Activated CD4-positive, alpha-beta T cell treated with anti-CD3 and anti-CD28 coated beads for 4 hours (primary cell): ENCODE measurements at places on chromosomes 2 and 18.

DNA sequence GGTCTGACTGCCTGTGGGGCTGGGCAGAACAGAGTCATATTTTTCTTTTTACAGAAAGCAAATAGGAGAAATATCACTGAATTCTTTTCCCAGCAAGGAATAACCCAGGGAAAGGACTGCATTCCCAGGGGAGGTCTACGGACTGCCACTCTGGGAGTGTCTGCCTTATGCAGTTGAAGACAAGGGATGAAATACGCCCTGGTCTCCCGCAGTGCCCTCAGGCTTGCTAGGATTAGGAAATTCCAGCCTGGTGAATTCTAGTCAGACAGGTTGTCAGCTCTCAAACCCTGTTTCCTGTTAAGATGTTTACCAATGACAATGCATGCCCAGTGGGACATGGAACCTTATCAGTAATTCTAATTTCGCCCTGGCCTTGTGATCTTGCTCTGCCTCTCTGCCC is 30.3 kb upstream of the PDK1 start:
- no peak for DNase-seq

GRCh38 chr2:9967053-9967775 is 15.7 kb downstream of the GRHL1 start:
- no peak for DNase-seq

- DNase-seq = peak; percentile 81
These were observed 17.6 kb downstream of the WNT10A start for GRCh38 chr2:218898109-218898878.

DNA sequence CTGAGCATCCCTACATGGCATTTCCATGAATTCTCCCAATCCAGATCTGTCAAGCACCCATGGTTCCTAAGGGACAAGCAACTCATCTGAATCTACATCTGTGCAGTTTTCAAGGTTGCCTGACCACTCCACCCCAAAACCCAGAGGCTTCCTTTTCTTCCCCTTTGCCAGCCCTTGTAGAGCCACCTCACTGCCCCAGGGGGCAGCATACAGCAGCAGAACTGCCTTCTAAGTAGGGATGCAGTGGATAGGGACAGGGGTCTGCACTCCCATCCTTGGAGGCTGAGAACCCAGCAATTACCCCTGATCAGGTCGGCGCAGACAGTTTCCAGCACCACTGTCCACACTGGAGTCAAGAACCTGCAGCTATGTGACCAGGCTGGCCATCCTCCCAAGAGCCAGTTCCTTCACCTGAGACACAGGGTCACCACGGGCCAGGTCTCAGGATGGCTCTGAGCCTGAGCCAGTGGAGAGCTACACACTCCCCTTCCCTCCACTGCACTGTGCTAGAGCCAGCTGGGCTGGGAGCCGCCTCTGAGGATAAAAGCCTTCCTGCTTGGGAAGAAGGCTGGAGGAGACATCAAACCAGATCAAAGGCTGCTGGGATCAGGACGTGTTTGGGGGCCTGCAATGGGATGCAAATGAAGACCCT is 283.1 kb downstream of the CELF4 start:
- DNase-seq = no peak

- no peak for DNase-seq
These were observed 130.6 kb downstream of the USP34 start for GRCh38 chr2:61340242-61340641.

- DNase-seq = no peak
These were observed 54.5 kb upstream of the SPP2 start for GRCh38 chr2:233996000-233996399.

DNA sequence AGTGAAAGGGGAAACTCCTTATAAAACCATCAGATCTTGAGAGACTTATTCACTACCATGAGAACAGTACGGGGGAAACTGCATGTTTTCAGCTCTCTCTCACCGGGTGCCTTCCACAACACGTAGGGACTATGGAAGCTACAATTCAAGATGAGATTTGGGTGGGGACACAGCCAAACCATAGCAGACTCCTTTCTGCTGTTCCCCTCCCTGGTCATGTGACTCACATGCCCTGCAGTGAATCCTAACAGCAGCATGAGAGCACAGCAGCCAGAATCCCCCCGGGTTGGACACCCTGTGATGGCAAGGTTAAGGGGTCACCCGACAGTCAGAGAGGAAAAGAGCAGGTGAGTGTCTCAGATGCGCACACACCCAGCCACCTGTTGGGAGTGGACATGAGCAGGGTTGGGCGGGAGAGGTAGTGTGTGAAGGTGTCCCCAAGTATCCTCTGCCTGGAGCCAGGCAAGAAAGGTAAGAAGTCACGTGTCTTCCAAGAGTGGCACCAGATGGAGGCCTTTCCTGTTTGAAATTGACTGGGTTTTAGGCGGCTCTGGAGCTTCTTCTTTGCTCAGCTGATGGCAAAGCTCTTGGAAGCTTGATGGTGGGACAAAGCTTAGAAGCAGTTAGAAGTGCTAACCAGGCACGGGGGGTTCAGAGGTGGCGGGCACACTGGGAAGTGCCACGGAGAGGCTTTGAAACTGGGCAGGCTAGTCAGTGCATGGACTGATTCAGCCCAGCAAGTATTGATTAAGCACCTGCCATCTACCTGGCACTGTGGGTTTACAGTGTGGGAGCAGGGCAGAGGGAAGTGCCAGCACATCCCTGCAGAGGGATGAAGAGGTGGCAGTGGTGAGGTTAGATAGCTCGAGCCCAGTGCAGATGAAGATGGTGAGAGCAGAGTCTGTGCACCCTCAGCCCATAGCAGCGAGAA is 68.7 kb downstream of the RHOB start:
- DNase-seq = no peak

- DNase-seq = no peak
These were observed 28.2 kb upstream of the ITGAV start for GRCh38 chr2:186561467-186562208.

- DNase-seq = no peak
These were observed 118.9 kb downstream of the ACAA2 start for GRCh38 chr18:49694402-49694801.

- DNase-seq = no peak
These were observed 357.9 kb downstream of the THSD7B start for GRCh38 chr2:137123226-137123625.

DNA sequence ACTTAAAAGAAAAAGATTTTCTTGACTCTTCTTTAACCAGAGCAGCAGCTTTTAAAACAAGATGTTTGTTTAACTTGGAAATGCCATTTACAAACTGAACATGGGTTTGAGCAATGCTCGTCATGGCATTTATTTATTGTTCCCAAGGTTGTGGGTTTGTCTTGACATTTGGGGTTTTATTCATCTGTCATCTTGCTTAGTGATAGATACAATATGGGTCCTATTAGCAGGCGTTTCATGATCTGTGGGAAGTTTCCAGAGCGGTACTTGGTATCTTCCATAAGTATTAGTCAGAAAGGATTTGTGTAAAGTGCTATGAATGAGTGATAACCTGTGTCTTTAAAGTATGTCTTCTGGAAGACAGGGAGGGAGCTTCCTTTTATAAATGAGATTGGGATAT is 29.9 kb upstream of the MGAT5 start:
- DNase-seq = no peak

GRCh38 chr2:104744537-104744936 is 109.4 kb upstream of the POU3F3 start:
- no peak for DNase-seq

DNA sequence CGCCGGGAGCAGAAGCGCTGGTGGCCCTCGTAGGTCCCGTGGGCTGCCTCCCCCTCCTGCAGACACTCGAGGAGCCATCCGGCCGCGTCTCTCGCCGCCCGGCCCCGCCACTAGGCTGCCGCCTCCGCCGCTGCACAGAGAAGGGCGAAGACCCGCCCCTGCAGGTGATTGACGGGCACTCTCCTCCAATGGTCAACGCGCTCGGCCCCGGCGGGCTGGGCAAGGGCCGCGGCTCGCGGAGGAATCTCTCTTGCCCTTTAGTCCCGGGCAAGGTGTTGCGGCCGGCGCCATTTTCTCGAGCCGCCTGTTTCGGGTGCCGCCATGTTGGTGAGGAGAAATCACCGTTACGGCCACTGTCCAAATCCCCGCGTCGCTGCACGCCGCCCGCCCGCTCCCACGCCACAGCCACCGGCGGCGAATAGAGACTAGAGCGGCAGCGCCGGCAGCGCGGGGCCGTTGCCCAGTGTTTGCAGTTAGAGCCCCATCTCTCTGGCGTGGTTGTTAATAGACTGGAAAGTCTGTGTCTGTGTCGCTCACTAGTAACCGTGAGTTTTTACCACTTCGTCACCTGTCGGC is at the start of gene ZC3H6:
ZC3H6 (plus strand) TSS at position 287 of the 576 bp plus-strand sequence. CDS start 398 bp downstream, outside the sequence.
- DNase-seq = peak; percentile 100

DNA sequence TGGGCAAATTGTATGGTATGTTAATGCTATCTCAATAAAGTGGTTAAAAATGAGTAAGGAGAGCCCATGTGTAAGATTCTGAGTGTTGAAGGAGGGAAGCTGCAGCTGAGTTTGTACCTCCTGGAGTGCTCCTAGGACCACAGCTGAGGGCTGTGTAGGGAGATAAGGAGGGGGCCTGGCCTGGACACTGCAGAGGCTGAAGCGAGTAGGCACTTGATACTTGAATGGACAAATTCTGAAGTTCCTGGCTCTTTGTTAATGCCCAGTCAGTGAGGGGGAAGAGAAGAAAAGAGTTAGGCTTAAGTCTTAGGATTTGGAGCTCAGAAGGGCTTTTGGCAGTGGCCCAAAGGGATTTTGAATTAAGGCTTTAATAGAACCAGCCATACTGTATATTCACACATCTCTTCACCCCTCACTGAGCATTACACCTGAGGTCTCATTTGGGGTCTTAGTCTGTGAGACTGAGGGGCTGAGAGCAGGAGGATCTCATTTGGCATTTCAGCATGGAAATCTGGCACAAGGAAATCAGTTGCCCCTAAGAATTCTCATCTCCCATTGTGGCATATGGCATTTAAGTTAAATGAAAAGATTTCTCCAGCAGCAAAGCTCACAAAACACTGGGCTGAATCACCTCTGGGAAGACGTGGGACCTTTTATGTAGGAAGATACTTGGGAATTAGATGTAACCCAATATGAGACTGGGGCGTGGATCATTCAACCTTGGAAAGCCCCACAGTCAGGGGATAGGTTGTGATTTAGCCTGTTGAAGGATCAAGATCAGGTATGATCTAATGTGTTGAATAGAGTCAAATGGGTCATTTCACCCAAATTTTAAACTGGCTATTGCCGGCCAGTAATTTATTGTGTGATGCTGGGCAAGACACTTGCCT is 46.8 kb downstream of the LIPG start:
- no peak for DNase-seq

DNA sequence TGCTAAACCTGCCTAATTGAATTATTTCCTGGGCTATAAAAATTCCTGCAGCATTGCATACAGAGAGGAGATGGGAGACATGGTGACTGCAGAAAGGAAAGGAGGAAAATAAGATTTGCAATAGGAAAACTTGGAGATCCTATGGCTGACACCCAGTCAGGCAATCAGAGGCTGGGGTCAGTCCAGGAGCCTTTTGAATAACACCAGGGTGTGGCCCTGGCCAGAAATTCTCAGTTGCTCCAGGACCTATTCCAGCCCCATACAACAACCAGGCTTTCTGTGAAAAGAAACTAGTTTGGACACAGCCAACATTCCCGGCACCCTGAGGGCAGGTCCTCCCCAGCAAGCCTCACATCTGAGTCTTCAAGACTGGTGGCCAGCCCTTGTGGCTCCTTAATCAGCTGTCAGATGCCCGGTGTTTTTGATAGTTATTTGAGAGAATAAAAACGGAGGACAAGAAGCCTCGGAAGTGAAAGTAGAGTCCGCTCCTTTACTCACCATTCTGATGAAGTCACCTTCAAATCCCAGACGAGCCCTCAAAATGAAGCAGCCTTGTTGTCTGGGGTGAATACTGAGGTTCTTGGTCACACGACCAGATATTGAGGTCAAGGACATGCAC is 31.1 kb upstream of the GMCL1 start:
- DNase-seq = no peak

DNA sequence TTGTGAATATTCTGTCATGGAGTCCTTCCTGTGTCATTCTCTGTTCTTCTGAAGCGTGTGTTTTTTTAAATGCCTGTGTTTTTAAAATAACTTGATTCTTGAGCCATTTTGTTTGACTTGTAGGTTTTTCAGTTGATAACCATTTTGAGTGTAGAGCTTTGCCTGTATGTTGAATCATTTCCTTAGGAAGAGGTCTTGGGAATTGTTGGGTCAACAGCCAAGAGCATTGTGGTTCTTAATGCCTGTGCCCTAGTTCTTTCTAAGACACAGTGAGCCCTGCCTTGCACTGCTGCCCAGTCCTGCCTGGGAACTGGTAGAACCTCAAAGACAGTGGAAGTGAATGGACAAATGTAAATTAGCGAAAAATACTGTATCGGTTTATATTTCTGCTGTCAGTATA is 25.9 kb downstream of the RAB12 start:
- DNase-seq = no peak

- no peak for DNase-seq
These were observed 1.4 kb downstream of the MARCHF7 start for GRCh38 chr2:159713631-159714246.

GRCh38 chr18:49031511-49032188 is 80.9 kb upstream of the SMAD7 start:
- peak; percentile 47 for DNase-seq

DNA sequence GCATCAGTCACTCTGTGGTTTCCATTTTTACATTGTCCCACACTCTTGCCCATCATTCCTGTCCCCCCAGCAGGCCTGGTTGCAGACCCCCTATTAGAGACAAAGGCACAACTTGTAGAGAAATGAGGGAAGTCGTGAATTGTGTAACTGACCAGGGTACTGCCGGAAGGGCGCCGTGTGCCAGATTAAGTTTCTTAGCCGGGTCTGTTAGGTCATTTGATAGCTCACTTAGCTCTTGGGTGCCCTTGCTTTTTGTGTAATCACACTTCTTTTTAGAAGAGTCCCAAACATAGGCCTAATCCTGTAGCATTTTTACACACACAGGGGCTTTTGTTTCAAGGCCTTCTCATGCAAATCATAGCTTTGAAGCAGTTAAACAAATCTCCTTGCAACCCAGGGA is 87.2 kb downstream of the CTAGE1 start:
- no peak for DNase-seq

GRCh38 chr2:153890576-153890975 is 18.9 kb downstream of the GALNT13 start:
- DNase-seq = no peak

DNA sequence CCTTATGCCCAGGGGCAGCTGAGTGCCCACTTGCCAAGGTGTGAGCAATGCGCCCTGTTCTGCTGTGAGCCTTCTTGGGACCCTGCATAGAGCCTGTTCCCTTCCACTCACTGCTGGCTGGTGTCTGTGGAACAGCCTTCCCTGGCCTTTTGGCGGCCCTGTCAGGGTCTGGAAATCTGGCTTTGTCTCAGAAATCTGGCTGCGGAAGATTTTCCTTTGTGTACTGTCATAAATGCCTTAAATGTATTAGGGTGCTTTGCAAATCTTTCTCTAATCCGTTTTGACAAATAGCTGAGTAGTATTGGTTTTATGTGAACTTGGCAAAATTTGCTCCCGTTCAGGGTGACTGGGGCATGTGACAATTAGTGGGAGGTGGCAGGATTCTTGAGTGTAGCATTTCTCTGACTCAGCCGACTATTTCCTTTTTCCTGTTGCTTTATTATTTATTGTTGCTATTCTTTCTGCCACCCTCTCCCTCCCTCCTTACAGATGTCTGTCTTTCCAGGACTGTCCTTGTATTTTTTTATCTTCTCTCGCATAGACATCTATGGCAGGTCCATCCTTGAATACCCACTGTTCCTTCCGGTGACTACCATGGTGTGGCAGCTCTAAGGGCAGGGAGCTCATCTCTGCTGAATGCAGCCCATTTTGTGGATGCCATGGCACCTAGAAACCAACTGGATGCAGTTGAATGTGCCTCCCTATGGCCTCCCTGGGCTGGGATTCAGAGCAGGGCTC is 41.8 kb downstream of the LDLRAD4 start:
- DNase-seq = peak; percentile 18

GRCh38 chr2:69618362-69618761 is 25.2 kb downstream of the AAK1 start:
- no peak for DNase-seq

- DNase-seq = no peak
These were observed 793.3 kb downstream of the TDRD15 start for GRCh38 chr2:21916934-21917522.
